Astrocyte of the spinal cord (primary cell): ENCODE measurements at places on chromosomes 16 and 17.

GRCh38 chr17:78381601-78382232 is 3.3 kb downstream of the PGS1 start:
- DNase-seq: peak; percentile 48

DNA sequence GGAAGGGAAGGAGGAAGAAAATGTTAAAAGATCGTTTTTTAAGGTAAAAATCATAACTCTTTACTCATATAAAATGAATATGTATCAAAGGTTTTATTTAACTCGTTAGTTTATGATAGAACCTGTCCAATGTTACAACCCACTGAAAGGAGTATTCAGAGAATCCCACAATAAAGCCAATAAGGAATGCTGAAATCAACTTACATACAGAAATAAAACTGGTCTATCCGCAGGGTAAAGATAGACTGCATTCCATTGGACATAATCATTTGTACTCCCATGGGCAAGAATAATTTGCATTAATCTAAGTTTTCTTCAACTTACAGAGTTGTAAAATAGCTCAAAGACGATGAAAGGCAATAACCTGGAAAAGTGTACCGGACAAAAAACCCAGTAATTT is 17.9 kb upstream of the BEAN1 start:
- peak; percentile 80 for DNase-seq

- DNase-seq: peak; percentile 77
Observed at GRCh38 chr16:27762441-27762840, 212.5 kb downstream of the KATNIP start.

GRCh38 chr17:61026818-61027217 is 349.2 kb downstream of the BCAS3 start:
- DNase-seq: no peak

GRCh38 chr16:67146523-67147357 is 4.1 kb downstream of the B3GNT9 start:
- DNase-seq: no peak

GRCh38 chr16:11752856-11753255 is 10.2 kb upstream of the TXNDC11 start:
- no peak for DNase-seq

GRCh38 chr16:56608876-56609462 is 585 bp downstream of the MT2A start:
- DNase-seq: no peak

DNA sequence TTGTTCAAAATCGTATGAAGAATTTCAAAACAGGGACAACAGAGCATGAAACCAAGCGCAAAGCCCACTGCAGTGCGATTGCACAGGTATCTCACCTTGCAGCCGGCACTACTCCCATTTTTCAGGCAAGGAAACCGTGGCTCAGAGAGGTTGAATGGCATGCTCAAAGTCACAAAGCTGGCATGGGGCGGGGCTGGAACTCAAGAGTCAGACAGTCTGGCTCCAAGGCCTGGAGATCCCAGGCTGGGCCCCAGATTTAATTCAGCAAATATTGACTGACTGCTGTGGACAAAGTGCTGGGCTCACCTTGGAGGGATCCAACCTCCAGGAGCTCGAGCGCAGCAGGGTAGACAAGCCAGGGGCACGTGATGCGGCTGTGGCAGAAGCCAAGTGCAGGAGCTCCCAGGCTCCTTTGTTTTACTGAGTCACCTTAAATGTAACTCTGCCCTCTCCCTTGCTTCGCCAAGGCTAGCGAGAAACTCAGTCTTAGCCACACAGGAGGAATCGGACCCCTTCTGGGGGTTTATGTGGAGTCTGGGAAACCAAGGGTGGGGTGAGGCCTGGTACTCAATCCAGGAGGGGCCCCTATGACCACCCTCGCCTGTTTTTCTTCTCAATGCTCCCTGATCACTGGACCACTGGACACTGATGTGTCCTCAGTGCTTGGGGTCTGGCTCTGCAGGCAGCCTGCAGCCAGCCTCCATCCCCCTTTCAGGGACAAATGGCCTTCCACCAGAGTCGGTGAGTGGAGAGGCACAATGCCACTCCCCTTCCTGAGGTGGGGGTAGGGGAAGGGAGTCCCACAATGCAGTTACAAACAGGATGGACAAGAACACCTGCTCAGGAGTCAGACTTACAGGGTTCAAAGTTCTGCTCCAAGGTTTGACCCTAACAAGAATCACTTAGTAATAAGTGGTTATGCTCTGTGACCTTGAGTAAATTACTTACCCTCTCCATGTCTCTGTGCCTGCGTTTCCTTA is 3.9 kb upstream of the SPATA20 start:
- DNase-seq: no peak

DNA sequence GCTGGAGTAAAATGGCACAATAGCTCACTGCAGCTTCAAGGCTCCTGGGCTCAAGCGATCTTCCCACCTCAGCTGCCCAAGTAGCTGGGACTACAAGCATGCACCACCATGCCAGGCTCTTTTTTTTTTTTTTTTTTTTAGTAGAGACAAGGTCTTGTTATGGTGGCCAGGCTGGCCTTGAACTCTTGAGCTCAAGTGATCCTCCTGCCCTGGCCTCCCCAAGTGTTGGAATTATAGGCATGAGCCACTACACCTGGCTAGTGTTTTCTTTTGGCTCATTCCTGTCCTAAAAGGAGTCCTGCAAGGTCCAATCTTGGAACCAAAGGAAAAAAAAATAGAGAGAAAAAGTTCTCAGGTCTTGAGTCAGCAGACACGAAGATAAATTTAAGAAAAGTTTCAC is 30.8 kb downstream of the PKD1L3 start:
- no peak for DNase-seq

DNA sequence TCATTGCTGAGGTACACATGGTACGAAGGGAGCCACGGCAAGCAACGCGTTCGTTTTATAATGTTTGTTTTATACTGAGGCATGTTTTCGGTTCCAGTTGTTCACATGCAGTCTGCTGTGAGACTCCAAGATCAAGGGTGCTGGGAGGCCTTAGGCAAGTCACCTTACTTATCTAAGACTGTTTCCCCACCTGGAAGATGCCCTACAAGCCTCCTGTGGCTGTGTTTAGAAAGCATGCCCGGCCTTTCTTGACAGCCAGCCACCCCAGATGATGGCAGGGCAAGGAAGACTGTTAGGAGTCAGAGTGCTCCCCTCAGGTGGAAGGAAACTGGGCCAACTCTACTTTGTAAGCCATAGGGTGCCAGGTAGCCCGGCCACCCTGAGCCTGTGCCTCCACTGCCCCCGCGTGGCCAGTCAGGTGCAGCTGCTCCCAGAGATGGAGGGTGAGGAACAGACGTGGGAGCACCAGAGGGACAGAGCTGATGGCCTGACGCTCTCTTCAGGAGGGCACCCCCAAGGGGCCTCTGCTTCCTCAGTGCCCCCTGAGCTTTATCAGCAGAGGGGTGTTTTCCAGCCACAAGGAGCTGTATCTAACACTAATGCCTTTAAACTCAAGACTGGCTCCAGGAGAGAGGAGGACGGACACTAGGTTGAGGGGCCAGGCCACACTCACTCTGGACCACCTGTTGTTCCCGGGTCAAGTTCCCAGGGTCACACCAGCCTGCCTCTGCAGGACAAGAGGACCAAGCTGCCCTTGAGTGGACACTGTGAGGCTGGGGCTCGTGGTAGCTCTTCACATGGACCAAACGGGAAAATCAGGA is 5.4 kb downstream of the NAT9 start:
- DNase-seq: peak; percentile 51

- DNase-seq: peak; percentile 38
Observed at GRCh38 chr17:65154770-65155589, 17.8 kb downstream of the RGS9 start.

DNA sequence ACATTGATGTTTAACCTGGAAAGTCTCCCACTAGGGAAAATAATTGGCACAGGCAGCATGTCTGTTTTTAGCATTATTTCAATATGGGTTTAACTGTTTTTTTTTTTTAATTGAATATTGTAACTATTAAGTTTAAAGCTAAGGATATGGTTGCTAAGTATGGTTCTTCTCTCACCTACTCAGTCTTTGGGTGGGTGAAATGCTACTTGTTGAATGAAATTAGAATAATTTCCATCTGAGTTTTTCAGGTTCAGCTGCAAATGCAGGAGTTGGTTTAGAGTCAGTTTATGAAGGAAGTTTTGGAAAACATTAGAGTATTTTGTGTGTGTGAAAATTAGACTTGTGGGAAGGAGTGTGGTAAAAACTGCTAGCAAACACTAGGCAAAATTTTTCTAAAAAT is 93.5 kb downstream of the PRKCA start:
- DNase-seq: no peak

DNA sequence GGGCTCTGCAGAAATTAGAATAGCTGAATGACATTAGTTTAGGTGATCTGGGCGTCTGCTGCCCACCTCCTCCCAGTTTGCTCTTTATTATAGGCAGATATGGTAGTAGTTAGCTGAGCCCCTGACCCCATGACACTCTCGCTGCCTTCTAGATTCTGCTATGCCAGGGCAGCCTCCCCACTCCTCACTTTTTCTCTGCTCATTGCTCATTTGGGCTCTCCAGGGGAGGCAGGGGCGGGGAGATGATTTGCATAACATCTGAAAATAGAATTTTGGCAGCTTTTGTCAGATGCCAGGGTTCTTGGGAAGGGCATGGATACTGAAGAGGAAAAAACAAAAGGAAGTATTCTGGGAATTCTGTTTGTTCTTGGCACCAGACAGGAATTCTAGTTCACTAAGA is 78.0 kb upstream of the GAS7 start:
- DNase-seq: no peak

DNA sequence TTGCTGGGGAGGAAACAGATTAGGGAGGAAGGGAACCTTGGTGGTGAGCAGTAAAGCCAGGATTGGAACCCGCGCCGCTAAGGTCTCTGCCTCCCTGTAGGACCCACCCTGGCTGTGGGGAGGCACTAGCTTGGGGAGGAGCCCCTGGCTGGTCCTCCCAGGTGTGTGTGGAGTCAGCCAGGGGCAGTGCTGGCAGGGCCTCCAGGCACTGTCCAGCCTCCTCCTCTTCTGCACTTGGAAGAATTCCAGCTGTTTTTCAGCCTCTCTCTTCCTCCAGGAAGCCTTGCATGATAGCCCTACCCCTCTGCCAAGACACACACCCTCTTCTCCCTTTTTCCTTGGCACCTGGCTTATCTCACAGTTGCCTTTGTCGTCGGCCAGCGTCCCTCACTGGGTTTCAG is 34.8 kb downstream of the TMEM235 start:
- no peak for DNase-seq

- DNase-seq: peak; percentile 55
Observed at GRCh38 chr16:3951861-3952736, 71.6 kb upstream of the CREBBP start.

- peak; percentile 78 for DNase-seq
Observed at GRCh38 chr17:58960068-58960467, 146.6 kb downstream of the TRIM37 start.

DNA sequence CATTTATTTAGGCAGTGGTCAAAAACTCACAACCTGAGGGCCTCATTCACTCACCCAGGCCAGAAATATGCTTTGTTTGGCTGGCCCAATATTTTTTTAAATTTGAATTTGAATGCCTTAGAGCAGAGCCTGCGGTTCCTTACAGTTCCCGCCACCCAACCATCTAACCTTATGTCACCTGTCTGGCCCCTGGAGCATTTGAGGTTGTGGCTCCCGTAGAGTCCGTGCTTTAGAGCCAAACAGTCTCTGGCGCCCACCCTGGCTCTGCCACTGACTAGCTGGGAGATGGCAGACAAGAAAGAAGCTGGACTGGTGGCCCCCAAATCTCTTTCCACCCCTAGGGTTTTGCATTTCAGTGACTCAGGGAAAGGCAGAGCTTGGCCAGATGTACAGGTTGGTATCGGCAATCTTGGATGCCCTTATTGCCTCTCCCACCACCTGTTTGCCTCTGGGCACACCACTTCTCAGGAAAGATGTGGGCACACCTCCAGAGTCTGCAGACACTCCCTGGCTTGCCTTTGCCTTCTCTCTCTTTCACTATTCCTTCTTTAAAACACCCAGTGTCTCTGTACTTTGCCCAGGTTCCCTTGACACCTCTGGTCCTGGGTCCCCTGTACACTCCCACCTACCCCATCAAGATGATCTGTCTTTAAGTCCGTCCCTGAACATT is 1.9 kb upstream of the MAP3K14 start:
- no peak for DNase-seq

GRCh38 chr17:68863091-68863652 is 92.0 kb downstream of the ABCA8 start:
- no peak for DNase-seq

DNA sequence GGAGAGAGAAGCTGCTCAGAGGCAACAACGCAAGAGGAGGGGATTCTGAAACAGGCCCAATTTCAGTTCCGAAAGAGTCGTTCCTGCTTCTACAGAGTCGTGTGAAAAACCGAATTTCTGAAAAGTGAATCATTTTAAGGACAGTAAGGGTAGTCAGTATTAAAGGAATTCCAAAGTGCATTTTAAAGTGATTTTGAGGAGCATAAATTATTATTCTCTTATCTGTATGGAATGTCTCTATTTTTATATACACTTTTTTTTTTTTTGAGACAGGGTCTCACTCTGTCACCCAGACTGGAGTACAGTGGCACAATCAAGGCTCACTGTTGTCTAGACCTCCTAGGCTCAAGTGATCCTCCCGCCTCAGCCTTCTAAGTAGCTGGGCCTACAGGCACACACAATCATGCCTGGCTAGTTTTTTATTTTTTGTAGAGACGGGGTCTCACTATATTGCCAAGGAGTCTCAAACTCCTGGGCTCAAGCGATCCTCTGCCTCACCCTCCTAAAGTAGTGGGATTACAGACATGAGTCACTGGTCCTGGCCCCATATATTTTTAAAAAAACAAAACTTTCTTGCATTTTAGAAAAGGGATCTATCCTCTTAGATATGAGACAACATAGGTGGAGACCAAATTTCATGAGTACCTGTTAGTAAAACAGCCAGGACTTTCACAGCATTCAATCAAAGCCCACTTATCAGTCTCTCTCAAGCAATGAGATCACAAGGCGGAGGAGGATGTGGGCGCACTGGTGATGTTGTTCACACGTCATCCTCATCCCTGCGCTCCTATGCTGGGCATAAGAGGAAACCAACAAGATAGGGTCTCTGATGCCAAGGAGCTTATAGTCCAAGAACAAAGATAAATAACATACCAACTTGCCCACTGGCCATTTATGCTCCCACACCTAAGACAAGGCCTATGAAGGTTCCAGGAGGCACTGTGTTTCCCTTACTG is 53.2 kb downstream of the SMG6 start:
- DNase-seq: no peak

DNA sequence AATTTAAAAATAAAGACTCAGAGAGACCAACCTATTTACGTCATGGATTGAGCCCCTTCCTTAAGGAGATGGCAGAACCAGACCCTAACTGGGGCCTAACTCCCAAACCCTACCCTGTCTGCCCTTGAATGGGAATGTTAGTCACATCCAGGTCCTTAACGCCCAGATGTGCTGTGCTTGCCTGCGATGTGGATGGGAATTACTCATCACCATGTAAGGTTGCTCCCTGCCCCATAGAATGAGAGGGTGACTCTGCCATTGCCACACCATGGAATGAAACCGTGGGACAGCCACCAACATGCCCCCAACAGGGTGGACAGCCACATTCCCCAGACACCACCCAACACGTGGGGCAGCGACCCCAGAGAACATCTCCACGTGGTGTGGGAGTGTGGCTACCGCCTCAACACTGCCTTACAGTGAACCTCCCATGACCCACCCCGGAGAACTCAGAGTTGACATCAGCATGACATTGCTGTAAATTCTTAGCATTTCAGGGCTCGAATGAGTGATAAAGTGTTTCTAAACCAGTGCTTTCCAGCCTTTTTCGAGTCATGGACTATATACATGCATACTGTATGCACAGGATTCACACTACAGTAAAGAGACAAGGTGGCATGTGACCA is 31.8 kb downstream of the SCNN1B start:
- DNase-seq: no peak
